ENCODE measurements at places on chromosomes 5 and 9.

DNA sequence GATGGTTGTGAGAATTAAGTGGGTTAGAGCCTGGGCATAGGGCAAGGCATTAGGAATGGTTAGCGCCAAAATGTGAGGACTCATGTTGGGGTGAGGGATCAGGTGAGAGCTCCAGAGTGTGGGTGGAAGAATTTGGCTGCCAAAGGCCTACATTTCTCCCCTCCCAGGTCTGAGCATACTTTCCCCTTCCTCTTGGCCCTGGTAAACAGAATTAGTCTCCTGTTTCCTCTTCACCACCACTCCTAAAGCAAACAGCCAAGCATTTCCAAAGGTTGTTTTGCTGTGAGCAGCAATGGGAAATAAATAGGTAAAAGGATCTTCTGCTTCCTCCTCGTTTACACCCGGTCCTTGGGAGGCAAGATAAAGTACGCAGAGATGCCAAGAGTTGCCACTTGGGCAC is 132.5 kb downstream of the ZSWIM6 start:
- DNase-seq: no peak

- no peak for DNase-seq
These were observed 26.8 kb upstream of the STXBP1 start for GRCh38 chr9:127585161-127585819.

DNA sequence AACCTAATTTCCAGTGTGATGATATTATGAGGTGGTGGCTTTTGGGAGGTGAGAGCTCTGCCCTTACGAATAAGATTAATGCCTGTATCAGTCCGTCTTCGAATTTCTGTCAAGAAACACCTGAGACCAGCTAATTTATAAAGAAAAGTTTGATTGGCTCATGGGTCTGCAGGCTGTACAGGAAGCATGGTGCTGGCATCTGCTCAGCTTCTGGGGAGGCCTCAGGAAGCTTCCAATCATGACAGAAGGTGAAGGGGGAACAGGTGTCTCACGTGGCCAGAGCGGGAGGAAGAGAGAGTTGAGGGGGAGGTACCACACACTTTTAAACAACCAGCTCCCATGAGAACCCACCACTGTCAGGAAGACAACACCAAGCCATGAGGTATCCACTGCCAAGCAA is 46.9 kb downstream of the C9orf50 start:
- no peak for DNase-seq

- DNase-seq: no peak
These were observed 19.6 kb downstream of the CLPTM1L start for GRCh38 chr5:1325191-1325741.

DNA sequence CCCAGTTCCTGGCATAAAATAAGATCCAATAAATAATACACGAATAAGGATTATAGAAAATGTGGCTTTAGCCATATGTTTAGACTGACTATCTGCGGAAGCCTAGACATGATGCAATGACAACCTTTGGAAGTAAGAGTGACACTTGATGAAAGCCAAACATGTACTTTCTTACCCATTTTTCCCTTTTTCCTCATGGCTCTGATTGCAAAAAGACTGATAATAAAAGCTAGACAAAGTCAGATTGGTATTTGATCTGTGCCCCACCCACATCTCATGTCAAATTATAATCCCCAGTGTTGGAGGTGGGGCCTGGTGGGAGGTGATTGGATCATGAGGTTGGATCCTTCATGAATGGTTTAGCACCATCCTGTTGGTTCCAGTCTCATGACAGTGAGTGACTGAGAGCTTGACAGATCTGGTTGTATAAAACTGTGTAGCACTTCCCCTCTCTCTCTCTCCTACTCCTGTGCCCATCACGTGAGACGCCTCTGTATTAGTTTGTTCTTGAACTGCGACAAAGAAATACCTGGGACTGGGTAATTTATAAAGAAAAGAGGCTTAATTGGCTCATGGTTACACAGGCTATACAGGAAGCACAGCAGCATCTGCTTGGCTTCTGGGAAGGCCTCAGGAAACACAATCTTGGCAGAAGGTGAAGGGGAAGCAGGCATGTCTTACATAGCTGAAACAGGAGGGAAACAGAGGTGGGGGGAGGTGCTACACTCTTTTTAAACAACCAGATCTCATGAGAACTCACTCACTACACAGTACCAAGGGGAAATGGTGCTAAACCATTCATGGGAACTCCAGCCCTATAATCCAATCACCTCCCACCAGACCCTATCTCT is 243.4 kb upstream of the PIK3R1 start:
- no peak for DNase-seq

- DNase-seq: no peak
These were observed 32.6 kb downstream of the SPRY4 start for GRCh38 chr5:142292249-142292648.

DNA sequence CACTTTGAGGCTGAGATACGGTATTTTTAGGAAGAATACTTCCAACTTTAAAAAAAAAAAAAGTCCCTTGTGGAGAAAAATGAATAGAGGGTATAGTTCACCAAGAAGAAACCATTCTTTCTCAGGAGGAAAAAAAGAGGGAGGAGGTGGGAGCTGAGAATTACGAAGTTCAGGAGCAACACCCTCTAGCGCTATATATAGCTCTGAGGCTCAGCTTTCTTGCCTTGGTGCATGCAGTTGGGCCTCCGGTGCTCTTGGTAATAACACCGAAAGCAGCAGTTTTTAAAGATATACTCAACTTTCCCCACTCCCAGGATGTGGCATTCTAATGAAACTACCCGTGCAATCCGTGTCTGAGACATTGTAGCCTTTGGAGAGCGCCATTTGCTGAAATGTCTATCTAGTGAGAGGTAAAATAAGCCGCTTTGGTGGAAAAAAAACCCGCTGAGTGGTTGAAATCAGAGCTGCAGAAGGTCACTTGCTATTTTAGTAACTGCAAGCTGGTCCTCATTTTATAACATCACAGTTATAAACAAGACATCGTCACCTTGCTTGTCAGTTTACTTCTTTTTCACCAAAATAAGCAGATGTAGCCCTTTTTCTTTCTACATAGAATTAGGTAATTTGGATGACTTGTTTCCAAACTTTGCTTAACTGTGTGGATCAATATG is 156.4 kb downstream of the RORB start:
- DNase-seq: no peak

DNA sequence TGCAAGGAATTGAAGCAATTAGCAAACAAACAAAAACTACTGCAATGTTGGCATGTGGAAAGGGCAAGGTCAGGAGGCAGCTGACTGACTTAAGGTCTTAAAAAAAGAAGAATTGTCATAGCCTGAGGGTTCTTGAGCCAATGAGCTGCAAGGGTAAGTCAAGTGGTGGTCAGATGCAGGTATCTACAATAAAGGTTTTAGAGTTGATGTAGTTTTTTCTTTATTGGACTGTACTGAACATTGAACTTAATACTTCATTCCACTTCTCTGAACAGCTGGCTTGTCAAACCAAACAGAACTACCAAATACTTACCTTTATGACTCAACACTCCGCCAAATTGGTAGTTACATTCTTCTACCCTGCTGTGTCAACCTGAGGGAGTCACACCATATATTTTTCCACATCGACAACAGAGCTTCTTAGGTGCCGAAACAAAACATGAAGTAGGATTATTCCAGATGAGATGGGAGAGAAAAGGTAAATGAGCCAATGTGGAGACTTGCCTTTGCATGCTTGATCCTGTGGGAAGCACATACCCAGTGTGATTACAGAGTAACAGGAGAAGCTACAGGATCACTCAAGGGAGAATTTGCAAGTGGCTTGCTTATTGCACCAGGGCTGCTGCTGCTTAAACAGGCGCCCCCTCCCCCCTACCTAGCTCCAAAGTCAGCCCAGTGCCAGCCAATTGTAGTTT is 35.3 kb downstream of the EQTN start:
- no peak for DNase-seq

GRCh38 chr5:75368391-75368790 is 31.4 kb downstream of the HMGCR start:
- no peak for DNase-seq

- no peak for DNase-seq
These were observed 11.2 kb downstream of the FAM240B start for GRCh38 chr9:38708759-38709158.

- DNase-seq: no peak
These were observed 4.7 kb upstream of the TUBB4B start for GRCh38 chr9:137236238-137236935.

GRCh38 chr5:155004138-155004744 is 9.3 kb upstream of the KIF4B start:
- no peak for DNase-seq

DNA sequence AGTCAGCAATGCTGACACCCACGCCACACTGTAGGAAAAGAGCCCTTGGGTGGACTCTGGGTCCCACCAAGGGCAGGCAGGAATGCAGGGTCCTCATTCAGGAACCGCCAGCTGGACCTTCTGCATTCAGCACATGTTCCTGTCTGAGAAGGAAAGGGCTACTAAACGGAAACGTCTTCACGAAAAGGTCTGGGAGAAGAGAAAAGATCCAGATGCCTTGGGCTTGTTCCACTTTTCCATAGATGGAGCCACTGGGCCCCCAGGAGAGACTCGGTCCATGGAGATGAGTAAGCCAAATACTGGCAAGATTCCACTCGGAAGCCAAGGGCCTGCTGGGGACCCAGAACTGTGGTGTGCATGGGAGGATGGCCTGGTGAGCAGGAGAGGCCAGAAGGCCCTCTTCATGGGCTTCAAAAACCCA is 38.4 kb downstream of the LHFPL2 start:
- no peak for DNase-seq
